A549 treated with dexamethasone at 1 μM for 4 hours (cell line): ENCODE measurements at places on chromosomes 12 and 14. TPM values are rescaled to one million over a fixed set of nuclear protein-coding genes. Genes with fewer than 3 reads are reported as not detected.

GZMB gene
- total RNA-seq = not detected in 5 replicates

PAPLN gene
- total RNA-seq = 4.0 to 5.6 TPM (median 4.9 TPM) in 5 replicates

ITGA7 gene
- 0.90 to 1.4 TPM (median 0.98 TPM) in 5 replicates for total RNA-seq

C3AR1 gene
- total RNA-seq = not detected in 5 replicates

CNTN1 gene
- 41.8 to 71.5 TPM (median 59.8 TPM) in 5 replicates for total RNA-seq

RTL1 gene
- 0.21 to 0.29 TPM (median 0.24 TPM) in 5 replicates for total RNA-seq

LRFN5 gene
- not detected in 5 replicates for total RNA-seq

MYF5 gene
- not detected in 5 replicates for total RNA-seq

NRIP2 gene
- total RNA-seq = not detected in 5 replicates

C12orf42 gene
- not detected in 5 replicates for total RNA-seq

KIF5A gene
- total RNA-seq = 0.12 to 0.27 TPM (median 0.20 TPM) in 5 replicates

PZP gene
- not detected in 5 replicates for total RNA-seq

KCNJ8 gene
- 0.21 to 0.27 TPM (median 0.24 TPM) in 5 replicates for total RNA-seq

WNT5B gene
- total RNA-seq = 2.0 to 3.6 TPM (median 2.8 TPM) in 5 replicates

TAS2R9 gene
- not detected in 5 replicates for total RNA-seq

FIGNL2 gene
- total RNA-seq = 0.15 to 0.31 TPM (median 0.21 TPM) in 5 replicates

LMO3 gene
- not detected in 5 replicates for total RNA-seq

OTUB2 gene
- total RNA-seq = 2.5 to 3.7 TPM (median 3.1 TPM) in 5 replicates

GALNT16 gene
- 2.4 to 3.3 TPM (median 3.1 TPM) in 5 replicates for total RNA-seq

RIPK3 gene
- 0.09 TPM in 1 of 5 replicates, not detected in the others for total RNA-seq
